ENCODE measurements at places on chromosomes 5 and 9.

DNA sequence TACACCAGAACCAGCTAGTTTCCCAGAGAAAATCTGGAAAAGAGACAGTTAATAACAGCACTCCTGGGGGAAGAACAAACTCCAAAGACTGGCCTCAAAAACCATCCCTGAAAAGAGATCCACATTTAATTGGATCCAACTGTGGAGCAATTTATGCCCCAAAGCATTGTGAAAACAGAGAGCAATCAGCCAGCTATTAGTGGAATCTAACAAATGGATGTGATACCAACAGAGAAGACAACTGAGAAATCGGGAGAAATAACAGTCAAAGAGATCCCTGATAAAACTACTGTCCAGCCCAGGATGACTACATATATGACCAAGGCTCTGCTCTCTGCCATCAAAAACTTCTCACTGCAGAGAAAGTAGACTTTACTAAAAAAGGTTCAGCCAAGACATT, 40.5 kb upstream of the TRIO start:
- DNase-seq, result no peak

GRCh38 chr9:136268318-136268717, 22.7 kb upstream of the QSOX2 start:
- DNase-seq, result no peak

GRCh38 chr9:137544176-137544760, 5.9 kb downstream of the PNPLA7 start:
- no peak for DNase-seq

- DNase-seq, result no peak
Observed at GRCh38 chr5:174087783-174088182, 42.3 kb downstream of the NSG2 start.

- DNase-seq, result no peak
Observed at GRCh38 chr5:39794513-39795210, 369.9 kb upstream of the DAB2 start.

DNA sequence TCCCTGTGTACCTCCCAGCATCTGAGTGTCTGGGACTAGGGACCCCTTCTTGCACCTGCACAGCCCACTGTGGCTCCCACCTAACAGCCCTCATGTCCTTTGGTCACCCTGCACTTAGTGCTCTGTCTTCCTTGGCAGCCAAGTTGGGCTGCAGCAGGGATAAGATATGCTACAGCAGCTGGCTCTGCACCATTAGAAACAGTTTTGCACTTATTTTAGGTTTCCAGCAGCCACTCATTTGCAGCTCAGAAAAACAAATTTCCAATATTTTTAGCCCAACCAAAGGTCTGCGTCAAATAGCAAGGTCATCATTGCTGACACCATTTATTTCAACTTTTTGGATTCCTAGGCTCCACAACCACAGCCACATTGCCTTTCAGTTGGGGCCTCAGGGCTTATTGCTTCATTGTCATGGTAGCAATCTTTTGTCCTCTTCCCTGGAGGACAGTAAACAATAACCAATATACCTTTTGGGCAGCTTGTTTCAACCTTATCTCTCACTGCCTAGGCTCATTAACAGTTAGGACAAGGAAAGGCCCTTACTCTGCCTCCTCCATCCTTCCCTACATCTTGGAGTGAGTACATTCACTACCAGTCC, 263.9 kb downstream of the COX7C start:
- no peak for DNase-seq

DNA sequence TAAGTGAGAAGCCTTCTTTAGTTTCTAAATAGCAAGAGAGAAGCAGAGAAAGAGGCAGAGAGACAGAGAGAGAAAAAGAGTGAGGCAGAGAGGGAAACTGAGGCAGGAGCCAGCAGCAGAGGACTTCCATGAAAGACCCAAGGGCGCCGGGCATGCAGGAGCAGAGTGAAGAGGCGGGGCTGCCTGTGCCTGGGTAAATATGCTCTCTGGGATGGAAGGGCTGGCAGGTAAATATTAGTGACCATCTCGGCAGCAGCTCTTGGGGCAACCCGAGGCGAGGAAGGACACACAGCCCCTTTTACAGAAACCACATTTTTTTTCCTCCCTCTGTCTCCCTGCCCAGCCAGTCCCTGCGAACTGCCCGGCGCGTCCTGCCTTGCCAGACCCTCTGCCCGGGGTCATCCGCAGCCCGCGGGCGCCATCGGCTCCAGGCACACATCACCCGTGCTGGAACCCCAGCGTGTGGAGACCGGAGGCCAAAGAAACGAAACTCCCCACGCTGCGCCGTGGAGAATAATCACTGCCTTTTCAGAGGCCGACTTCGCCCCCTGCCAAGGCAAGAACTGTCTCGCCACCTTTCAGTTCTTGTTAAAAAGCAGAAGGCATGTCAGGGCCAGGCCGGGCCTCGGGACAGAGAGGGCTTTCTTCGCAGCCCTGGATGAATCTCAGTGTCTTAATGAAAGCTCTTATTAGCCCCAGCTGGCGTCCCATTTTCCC, 61.3 kb downstream of the BOD1 start:
- no peak for DNase-seq

DNA sequence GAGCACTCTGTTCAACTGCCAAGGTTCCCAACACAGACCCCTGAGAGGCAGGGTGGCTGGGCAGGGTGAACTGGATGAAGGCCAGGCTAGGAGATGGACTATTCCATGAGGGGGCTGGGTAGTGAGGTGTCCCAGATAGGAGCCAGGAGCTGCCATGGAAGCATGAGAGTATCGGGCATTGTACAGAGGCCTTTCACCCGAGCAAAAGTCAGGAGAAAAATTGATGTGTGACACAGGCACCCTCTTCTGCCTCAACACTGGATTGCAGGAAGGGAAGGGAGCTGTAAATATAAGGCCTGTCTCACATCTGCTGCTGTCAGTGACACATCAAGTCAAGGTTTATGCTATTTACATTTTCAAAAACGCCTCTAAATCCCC, 74.6 kb downstream of the UBAP1 start:
- no peak for DNase-seq

- no peak for DNase-seq
Observed at GRCh38 chr5:82106756-82107155, 134.9 kb downstream of the ATG10 start.

GRCh38 chr5:61402244-61402823, 70.3 kb downstream of the ZSWIM6 start:
- DNase-seq, result no peak

DNA sequence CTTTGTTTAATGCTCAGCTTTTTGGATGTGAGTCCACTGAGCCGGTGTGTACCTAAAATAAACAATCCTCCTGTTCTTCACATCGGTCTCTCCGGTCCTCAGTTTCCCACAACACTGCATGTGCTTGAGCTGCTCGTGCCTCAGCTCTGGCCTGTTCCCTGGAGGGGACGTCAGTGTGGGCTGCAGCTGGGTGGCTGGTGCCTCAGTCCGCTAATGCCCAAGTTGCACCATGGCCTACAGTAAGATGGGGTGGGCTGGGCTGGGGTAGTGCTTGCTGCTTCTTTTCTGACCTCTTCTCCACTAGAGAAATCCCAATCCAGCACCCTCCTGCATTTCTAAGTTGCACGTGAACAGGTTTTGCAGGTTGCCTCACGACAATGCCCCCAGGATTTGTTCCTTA, 595 bp upstream of the BTNL9 start:
- DNase-seq, result no peak

GRCh38 chr9:108691614-108692013, 164.2 kb downstream of the ACTL7B start:
- no peak for DNase-seq

GRCh38 chr5:56281489-56282165, 48.5 kb upstream of the ANKRD55 start:
- DNase-seq, result no peak

GRCh38 chr5:40437452-40437861, 242.3 kb upstream of the PTGER4 start:
- peak; percentile 15 for DNase-seq

DNA sequence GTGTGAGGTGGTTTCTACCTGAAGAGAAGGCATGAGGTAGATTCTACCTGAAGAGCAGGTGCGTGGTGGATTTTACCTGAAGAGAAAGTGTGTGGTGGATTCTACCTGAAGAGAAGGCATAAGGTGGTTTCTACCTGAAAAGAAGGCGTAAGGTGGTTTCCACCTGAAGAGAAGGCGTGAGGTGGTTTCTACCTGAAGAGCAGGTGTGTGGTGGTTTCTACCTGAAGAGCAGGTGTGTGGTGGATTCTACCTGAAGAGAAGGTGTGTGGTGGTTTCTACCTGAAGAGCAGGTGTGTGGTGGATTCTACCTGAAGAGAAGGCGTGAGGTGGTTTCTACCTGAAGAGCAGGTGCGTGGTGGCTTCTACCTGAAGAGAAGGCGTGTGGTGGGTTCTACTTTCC, 192.8 kb downstream of the MED10 start:
- no peak for DNase-seq
